ENCODE measurements at places on chromosomes 4 and X.

DNA sequence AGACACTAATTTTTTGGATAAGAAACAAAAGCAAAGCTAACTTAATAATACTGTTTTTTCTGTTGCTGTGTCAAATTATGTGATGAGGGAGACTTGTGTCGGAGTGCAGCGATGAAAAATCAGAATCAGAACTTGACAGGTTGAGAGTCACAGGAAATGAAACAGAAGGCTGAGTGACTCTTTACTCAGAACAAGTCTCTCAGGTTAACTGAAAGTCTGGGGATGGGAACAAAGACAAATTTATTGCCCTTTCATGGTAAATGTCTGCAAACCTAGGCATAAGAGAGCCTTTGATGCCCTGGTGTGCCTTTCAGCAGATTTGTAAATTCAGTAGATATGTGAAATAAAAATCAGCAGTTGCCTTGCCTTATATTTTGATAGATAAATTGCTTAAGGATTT, 96.0 kb downstream of the ADGRL3 start:
- DNase-seq: no peak

GRCh38 chrX:23626651-23627050, 40.6 kb upstream of the PRDX4 start:
- DNase-seq: no peak

GRCh38 chr4:8033829-8034528, 94.3 kb upstream of the AFAP1 start:
- no peak for DNase-seq

GRCh38 chr4:121168446-121169281, 4.5 kb upstream of the TNIP3 start:
- no peak for DNase-seq

DNA sequence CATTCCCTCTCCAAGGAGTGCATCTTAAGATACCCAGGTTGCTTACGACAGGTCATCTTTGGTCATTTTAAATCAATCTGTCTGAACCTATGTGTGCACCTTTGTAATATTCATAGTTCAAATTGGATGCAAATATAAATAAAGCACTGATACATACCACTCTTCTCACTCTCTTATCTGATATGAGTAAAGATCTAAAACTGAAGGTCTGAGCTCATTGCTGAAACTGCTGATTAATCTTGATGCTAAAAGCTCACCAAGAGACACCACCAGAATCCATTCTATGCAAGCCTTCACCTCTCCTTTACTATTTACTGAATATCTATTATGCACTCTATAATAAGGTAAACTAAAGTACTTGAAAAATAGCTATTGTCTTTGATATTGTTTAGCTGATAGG, 16.6 kb downstream of the HSD17B13 start:
- no peak for DNase-seq

DNA sequence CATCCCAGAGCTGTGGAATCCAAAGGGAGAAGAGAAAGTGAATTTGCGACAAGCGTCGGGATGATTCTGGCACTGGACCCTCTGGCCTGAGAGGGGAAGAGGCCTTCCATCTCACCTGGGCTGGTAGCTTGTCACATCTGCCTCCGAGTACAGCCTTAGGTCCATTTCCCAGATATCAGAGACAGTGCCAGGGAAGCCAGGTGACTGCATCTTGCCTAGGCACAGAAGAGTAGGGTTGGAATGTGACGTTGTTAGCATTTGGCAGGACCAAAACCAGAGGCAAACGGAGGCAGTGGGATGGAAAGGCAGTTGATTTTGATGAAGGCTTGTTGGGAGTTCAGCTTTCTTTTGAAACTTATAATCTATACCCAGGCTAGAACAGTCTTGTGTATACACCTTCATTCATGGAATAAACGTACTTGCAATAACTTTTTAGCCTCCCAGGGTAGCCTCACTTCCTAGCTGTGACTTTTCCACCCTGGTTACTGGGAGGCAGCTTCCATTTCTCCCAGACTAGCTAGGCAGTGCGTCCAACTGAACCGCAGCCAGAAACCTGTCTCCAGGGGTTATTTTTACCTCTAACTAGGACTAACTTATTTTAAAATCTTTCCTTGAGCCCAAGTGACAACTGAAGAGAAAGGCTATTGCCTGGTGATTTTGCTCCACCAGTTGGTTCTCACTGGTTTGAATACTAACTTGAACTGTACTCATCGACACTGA, 5.9 kb downstream of the SOD3 start:
- no peak for DNase-seq

DNA sequence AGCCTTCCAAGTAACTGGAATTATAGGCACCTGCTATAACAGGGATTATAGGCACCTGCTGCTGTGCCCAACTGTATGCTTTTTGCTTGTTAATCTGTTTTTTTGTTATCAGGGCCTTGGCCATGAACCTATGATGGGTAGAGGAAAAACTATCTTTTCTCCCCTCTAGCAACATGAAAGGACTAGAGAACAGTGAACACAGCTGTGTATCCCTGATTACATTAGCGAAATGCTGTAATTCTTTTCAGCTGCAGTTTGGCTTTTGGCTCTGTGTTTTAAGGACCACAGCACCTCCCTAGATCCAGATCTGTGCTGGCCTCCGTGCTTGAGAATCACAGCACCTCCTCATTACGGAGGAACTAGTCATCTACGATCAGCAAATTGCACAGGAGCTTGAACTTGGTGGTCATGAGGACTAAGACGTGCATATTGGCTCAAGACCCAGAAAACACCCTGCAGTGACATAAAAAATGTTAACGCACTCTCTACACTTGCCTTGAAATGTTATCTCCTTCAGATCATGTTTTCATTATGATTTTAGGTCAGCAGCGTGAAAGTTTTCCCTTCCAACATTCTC, 57.7 kb upstream of the S100G start:
- DNase-seq: no peak

DNA sequence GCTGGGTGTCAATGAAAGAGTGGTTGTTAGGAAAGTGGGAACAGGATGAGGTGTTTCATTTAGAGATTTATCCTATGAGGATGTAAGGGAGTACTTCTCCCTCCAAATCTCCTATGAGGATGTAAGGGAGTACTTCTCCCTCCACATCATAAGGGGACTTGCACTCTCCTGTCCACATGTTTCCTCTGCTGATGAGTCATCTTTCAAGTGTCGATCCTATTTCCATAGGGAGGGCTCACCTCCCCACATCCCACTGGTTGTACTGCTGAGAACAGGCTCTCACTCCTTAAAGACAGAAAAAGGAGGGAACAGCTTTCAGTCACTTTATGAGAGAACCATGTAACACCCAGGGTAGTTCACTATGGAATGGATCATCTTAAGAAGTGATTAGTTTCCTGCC, 65.0 kb downstream of the INPP4B start:
- DNase-seq: no peak

GRCh38 chrX:41145920-41146608, 60.8 kb downstream of the USP9X start:
- no peak for DNase-seq

DNA sequence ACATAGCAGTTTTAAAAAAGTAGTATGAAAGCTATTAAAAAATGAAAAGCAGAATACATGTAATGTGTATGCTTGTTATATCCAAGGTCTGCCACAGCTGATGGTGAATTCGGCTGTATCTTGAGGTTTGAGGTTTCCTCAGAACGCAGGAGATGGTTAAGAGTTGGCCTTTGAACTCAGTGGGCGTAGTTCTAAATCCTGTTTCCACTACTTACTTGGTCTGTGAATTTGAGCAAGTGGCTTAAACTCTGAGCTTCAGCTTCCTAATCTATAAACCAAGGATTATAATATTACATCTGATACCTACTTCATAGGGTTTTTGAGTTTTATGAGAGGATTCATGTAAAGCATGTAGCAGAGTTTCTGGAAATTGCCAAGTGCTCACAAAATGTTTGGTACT, 125.2 kb downstream of the STIM2 start:
- DNase-seq: no peak

DNA sequence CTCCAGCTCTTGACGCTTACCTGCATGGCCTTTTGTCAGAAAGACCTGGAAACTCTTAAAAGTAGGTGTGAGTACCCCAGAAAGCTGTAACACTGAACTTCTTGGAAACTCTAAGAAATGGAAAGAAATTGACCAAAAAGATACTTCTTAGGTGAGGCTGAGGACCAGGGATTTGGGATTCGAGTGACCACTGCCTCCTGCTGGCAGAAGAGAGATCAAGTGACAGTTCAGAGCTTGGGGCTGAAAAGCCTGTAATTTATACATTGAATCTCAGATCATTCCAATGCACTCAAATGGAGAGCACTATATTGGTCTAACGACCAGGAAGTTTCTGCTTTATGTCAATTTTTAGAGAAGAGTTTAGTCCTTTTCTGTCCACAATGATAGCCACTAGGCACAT, 204.6 kb downstream of the PDGFRA start:
- no peak for DNase-seq

DNA sequence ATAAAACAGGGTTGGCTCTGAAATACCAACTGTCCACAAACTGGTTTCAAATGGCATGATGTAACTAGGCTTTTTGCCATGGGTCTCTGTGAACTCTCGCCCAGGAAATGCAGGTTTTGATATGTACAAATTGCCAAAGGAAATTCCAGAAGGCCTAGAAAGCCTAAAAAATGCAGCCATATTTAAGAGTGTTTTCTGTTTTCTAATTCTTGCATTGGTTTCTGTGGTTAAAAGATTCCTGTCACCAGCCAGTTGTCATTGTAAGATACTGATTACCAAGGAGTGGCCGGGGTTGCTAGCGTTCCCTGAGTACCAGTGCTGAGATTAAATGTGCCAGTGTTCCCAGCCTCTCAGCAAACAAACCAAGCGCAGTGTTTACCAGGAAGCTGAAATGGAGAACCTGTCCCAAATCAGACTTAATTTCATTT, 53.9 kb upstream of the SORBS2 start:
- DNase-seq: no peak

- DNase-seq: no peak
Measured at GRCh38 chr4:16627999-16628398, 270.4 kb downstream of the LDB2 start.

DNA sequence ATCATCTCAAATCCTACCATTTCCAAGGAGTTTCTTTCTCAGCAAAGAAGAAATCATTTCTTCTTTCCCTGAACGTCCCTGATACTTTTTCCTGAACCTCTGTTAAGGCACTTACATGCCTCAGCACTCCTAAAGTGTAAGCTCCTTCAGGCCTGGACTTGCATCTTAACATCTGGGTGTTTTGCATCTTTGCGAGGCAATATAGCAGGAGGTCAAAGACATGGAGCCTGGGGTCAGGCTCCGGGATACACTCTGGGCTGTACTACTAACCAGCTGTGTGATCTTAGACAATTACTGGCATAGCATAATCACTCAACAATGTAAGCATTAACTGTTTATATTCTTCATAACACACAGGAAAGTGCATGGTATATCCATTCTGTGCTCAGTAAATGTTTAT, 275.5 kb upstream of the BOD1L1 start:
- no peak for DNase-seq

DNA sequence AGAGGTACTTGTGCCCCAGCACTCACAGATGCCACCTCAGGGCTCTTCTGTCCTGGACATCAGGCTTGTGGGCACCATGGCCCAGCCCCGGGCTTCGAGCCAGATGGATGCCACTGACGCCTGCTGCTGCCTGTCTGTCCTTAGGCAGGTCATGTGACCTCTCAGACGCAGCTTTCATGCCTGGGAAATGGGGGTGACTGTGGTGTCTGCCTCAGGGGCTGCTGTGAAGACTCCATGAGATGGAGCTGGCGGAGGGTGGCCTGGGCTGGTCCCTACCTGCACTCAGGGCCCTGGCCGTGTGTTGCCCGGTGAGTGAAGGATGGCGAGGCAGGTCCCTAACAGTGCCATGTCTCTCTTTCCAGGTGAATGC, 6.5 kb downstream of the CPZ start:
- DNase-seq: no peak

DNA sequence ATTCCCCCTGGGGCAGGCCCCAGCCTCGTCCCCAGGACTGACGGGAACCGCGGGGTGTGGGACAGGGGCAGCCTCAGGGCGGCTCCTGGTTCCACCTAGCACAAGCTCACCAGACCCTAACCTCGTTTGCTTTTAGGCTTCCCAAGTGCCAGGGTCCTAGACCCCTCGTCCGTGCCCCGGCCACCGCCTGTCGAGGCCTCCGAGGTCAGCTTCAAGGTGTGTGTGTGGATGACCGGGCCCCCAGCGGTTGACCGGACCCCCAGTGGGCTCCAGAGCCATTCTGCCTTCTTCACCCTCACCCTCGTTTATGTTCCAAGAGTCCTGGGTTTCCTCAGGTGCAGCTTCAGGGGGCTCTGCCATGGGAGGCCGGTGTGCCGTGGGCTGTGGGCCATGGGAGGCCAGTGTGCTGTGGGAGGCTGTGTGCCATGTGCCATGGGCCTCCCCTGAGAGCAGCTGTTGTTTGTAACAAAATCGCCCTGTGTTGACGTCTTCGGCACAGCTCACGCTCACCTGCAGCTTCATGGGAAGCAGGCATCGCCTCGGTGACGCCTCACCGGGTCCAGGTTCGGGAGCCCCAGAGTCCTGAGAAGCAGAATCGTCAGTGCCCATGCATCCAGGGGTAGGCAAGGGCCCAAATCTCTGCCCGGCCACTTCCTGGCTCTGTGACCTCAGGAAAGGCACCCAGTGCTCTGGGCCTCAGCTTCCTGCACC, 43.0 kb upstream of the HMX1 start:
- DNase-seq: no peak

DNA sequence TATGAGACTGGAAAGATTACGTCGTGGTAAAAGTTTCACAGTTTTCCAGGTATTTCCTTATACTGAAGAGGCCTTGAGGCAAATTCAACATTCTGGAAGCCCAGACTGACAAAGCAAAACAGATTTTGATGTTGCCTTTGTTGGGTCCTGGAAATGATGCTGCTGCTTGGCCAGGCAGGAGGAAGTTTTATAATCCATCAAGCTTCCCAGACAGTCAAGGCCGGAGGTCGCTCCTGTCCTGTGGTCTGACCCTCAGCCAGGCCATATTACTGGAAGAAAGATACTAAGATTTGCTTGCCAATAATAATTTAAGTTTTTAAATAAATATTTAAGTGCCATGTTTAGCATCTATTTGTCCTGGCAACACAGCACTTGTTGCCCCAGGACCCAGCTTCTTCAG, 63.4 kb downstream of the TAPT1 start:
- no peak for DNase-seq

- DNase-seq: no peak
Measured at GRCh38 chr4:119646347-119647071, 17.9 kb upstream of the PDE5A start.

GRCh38 chr4:152771741-152772533, 7.6 kb downstream of the TIGD4 start:
- DNase-seq: no peak

DNA sequence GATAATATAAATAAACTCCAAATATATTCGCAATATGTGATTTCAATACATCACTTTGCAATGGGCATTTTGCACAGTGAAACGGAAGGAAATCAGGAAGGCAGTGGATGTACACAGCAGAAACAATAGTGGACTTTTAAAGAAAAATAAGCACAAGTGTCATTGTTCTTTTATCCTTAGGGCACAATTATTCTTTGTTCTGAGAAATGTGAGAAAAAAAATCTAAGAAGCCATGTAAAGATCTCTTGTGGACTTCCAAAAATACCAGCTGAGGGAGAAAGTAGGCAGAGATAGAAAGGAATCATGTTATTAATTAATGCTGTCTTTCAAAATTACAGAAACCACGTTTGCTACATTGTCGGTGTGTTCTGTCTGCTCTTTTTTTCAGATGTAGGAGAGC, 17.6 kb upstream of the PRRG1 start:
- no peak for DNase-seq

GRCh38 chr4:10403633-10404445, 53.4 kb downstream of the ZNF518B start:
- no peak for DNase-seq
